SK-N-SH (cell line): ENCODE measurements at places on chromosomes 11 and 22.

DNA sequence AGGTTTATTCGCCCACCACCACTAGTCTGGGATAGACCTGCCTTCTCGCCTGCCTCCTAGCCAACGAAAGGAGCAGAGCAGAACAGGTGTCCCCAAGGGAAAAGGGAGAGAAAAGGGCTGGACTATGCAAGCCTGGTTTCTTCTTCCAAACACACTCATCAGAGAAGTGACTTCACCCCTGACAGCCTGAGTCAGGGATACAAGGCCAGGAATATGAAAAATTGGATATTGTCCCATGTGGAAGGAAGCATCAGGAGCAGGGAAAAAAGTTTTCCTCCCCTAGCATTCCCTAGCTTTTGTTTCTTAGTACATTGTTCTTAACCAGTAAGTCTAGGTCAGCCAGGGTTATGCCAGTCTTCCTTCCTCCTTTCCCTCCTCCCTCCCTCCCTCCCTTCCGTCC is 56.9 kb upstream of the TNRC6B start:
- H3K27ac ChIP-seq = no peak overlapping the region
- no peak for DNase-seq
- H3K27me3 ChIP-seq = no peaks in the 10 kb centered on the region
- H3K4me1 ChIP-seq = peaks cover 3% of the 10 kb centered on the region; the same call in 1 of the 2 replicates

DNA sequence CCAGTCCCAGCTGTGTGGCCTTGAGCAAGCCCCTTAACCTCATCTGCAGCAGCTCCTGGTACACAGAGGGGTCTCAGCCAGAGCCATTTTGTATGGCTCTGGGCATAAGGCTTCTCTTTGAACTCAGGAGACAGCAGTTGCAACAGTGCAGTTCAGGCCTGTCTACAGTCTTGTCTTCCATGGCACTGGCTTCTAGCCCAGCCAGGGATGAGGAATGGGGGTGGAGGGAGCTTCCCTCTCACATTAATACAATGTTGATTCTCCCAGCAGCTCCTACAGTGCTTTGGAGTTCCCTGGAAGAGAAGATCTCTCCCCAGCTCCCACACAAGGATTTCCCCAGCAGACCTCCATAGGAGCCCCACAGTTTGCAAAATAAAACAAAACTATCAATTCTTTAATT is 350.2 kb downstream of the BUD13 start:
- no peaks in the 10 kb centered on the region for H3K36me3 ChIP-seq
- no peak overlapping the region for H3K4me3 ChIP-seq
- DNase-seq = no peak
- peak overlapping the region; percentile 100 for H3K27ac ChIP-seq
- peaks cover under 1% of the 10 kb centered on the region; the same call in 1 of the 2 replicates for H3K4me1 ChIP-seq
- H3K27me3 ChIP-seq = no peaks in the 10 kb centered on the region

GRCh38 chr22:27989758-27990450 is 70.8 kb upstream of the PITPNB start:
- peaks cover 3% of the 10 kb centered on the region for H3K36me3 ChIP-seq
- H3K27ac ChIP-seq = no peak overlapping the region
- H3K27me3 ChIP-seq = no peaks in the 10 kb centered on the region
- no peak overlapping the region for H3K4me3 ChIP-seq
- DNase-seq = no peak

- H3K27ac ChIP-seq = no peak overlapping the region
- H3K36me3 ChIP-seq = no peaks in the 10 kb centered on the region
- H3K27me3 ChIP-seq = no peaks in the 10 kb centered on the region
- DNase-seq = peak; percentile 70
- H3K4me1 ChIP-seq = peaks cover 31% of the 10 kb centered on the region; the same call in 1 of the 2 replicates
- H3K4me3 ChIP-seq = no peak overlapping the region
These were observed 21.7 kb downstream of the WNT11 start for GRCh38 chr11:76184551-76184993.

- H3K27me3 ChIP-seq = no peaks in the 10 kb centered on the region
- no peak overlapping the region for H3K4me3 ChIP-seq
- H3K4me1 ChIP-seq = no peaks in the 10 kb centered on the region
- H3K27ac ChIP-seq = no peak overlapping the region
These were observed 108.4 kb upstream of the ZC3H12C start for GRCh38 chr11:109984634-109985289.

DNA sequence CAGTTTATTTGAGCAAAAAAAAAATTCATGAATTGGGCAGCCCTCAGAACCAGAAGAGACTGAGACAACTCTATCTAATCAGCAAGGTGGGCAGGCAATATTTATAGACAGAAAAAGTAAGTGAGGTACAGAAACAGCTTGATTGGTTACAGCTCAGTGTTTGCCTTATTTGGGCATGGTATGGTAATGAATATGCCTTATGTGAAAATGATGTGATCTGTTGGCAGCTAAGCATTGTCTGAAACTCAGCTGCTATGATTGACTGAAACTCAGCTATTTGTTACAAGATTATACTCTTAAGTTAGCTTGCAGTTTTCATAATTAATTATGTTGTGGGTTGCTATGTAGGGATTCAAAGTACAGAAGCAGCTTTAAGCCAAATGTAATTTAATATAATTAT is 127.6 kb downstream of the CNTN5 start:
- no peak overlapping the region for H3K4me3 ChIP-seq
- no peak overlapping the region for H3K27ac ChIP-seq
- no peaks in the 10 kb centered on the region for H3K27me3 ChIP-seq
- H3K4me1 ChIP-seq = no peaks in the 10 kb centered on the region

GRCh38 chr11:38130976-38131375 is 1532.9 kb upstream of the RAG2 start:
- H3K36me3 ChIP-seq = no peaks in the 10 kb centered on the region
- H3K27ac ChIP-seq = no peak overlapping the region
- no peaks in the 10 kb centered on the region for H3K4me1 ChIP-seq
- DNase-seq = no peak
